ENCODE measurements at places on chromosomes 6 and 20.

GRCh38 chr6:134553936-134554335 lies 236.0 kb upstream of the SGK1 start:
- DNase-seq, result no peak

- no peak for DNase-seq
Observed at GRCh38 chr6:149558029-149558428, 8.1 kb upstream of the GINM1 start.

DNA sequence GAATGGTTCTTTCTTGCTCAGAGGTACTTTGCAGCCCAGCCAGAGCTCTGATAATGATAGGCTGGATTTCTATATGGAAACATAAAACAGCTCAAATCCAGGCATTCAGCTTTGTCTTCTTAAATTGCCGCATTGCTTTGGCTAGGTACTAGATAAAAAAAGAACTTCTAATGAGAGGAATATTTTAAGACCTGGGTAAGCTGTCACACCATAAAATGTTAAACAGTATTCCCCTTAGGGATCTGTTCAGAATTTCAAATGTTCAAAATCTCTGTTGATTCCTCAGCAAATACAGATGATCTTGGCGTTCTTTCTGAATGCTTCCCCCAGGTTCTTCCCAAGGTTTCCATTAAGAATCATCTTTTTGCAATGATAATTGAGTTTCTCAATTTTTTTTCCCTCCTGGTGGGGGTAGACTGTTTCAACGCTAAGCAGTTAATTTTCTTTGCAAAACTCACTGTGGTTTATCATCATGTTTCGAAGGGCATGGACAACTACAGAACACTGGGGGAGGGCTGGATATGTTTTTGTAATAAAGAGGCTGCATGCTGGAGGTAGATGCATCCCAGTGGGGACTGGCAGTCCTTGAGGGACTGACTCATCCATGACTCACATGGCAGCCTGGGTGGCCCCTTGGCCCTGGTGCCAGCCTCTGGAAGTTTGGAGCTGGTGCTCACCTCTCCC lies 31.0 kb downstream of the TIAM2 start:
- DNase-seq, result no peak

- DNase-seq, result no peak
Observed at GRCh38 chr6:14477559-14477958, 360.0 kb downstream of the CD83 start.

- DNase-seq, result no peak
Observed at GRCh38 chr20:55057779-55058415, 582.5 kb downstream of the DOK5 start.

- DNase-seq, result no peak
Observed at GRCh38 chr6:127225497-127225896, 41.2 kb upstream of the RNF146 start.

DNA sequence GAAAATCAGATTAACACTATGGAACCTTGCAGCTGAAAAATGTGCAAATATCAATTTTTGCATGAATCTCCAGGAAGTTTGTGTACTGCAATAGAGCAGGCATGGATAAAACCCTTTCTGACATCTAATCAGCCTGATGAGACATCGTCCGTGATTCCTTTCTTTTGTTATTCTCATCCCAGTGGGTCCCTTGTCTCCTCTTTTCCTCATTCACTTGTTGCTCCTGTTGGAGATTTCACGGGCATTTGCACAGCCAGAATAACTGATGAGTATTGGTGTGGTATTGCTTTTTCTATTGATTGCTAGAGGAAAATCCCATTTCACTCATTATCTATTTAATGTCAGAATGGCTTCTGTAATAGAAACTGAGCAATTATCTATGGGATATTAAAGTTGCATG lies 39.9 kb downstream of the SCGN start:
- no peak for DNase-seq
